HTR-8/SVneo (cell line): ENCODE measurements at places on chromosomes 4 and X.

GRCh38 chrX:108527724-108528123, 88.1 kb downstream of the COL4A5 start:
- no peak for DNase-seq

GRCh38 chrX:133948895-133949294, 36.5 kb downstream of the GPC3 start:
- DNase-seq: no peak

DNA sequence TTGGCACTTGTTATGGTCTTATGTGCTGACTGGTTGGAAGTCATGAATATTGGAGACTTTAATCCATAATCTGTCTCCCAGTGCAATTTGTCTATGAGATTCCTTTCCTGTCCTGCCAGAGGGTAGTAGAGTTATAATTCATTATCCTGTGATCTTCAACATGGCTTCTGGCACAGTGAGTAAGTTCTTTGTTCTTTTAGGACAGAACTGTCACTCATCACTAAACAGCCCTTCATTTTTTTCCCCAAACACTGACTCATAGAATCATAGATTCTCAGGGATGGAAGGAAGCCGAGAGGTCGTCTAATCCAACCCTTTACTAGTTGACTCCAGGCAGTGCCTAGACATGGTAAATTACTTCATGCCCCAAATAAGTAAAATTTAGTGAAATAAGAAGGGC, 78.4 kb downstream of the LUZP4 start:
- peak; percentile 3 for DNase-seq

DNA sequence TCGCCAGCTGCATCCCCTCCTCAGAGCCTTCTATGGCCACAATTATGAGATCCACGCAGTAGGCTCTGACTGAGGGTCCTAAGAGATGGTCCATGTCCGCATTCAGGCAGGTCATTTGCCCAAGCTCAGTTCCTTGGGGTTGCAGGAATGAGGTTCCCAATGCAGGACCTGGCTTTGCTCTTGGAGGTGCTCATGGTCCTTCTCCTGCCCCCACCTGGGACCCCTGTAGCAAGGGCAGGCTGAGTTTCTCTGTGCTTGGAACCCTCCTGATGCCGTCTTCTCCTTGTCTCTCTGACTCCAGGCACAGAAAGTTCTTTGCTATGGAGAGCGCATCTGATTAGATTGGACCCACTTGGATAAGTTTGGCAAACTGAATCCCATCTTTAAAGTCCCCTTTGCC, 16.5 kb upstream of the SHOX start:
- no peak for DNase-seq

- no peak for DNase-seq
Observed at GRCh38 chrX:47605024-47605423, 14.6 kb downstream of the SYN1 start.
